ENCODE measurements at places on chromosomes 16 and 17.

GRCh38 chr16:47636501-47637099 lies 175.5 kb downstream of the PHKB start:
- no peak for DNase-seq

GRCh38 chr17:8679126-8679525 lies 48.6 kb upstream of the MYH10 start:
- no peak for DNase-seq

DNA sequence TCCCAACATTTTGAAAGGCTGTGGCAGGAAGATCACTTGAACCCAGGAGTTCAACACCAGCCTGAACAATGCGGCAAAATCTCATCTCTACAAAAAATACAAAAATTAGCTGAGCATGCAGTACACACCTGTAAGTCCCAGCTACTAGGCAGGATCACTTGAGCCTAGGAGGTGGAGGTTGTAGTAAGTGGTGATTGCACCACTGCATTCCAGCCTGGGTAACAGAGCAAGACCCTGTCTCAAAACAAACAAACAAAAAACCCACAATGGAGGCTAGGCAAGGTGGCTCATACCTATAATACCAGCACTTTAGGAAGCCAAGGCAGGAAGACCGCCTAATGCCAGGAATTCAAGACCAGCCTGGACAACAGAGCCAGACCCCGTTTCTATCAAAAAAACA lies 12.0 kb downstream of the APPBP2 start:
- no peak for DNase-seq

DNA sequence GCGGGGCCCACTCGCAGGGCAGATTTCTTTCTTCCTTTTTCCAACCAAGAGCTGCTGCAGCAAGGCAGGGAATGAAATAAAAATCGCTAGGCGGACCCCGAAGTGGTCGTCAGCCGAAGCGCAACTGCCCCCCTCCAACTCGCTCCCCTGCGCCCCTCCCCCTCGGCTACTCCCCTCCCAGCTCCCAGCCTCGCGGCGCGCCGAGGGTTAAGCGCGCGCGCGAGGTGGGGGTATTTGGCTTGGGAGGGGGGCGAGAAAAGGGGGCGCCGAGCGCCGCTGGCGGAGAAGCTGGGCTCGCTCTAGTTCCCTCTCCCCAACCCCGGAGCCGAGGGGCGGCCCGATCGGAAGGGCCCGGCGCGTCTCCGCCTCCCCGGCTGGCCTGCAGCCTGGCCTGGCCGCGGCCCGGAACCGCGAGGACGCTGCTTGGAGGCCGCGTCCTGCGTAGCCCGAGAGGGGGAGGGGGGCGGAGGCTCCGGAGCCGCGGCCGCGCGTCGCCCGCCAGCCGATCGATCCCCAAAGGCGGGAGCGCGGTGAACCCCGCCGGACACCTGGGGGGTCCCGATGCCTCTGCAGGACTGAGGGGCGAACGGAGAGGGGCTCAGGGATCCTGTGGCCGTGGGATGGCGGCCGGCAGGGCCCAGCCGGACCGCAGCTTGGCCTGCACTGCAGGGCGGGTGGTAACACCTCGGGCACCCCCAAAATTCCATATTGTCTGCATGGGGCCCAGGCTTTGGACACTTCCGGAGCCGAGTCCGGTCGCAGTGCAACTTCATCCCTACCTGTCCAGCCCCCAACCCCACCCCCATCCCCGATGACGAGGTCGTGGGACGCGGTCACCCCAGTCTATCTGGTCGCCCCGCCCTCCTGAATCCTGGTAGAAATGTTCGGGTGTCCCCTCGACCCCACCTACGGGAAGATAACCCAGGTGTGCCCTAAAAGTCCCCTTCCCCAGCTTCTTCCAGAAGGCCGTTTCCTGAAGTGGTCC lies 4.9 kb upstream of the CBX4 start:
- DNase-seq, result no peak

- DNase-seq, result no peak
These were observed 20.2 kb downstream of the SPNS2 start for GRCh38 chr17:4518901-4519300.

- no peak for DNase-seq
These were observed 16.2 kb upstream of the ALKBH5 start for GRCh38 chr17:18167421-18167820.

- no peak for DNase-seq
These were observed 11.0 kb downstream of the CSF3 start for GRCh38 chr17:40025991-40026815.

GRCh38 chr16:89924925-89925307 lies 1.8 kb downstream of the TUBB3 start:
- DNase-seq, result no peak

- DNase-seq, result no peak
These were observed 1.0 kb upstream of the CSNK2A2 start for GRCh38 chr16:58198803-58199411.

GRCh38 chr16:27353853-27354252 lies 40.1 kb downstream of the IL4R start:
- no peak for DNase-seq

GRCh38 chr17:37123386-37123785 lies 174.6 kb downstream of the AATF start:
- DNase-seq, result no peak

DNA sequence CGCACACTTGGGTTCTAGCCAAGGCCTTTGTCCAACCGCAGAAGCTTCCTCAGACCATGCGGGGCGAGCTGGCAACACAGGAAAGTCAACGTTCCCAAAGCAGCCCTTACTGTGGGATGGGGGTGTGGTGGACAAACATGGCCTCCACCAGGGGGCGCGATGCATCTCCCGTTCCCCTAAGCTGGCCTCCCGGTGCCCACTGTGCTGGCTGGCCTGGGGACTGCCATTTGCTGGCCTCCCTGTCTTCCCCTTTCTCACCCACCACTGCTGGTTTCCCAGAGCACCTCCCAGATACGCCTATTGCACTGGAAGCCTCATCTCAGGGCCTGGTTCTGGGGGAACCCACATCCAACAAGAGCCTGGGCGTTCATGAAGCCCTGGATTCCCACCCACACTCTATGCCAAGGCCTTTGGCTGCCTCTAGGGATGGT lies 145.3 kb downstream of the IRF8 start:
- peak; percentile 16 for DNase-seq

GRCh38 chr16:49287572-49287971 lies 5.9 kb upstream of the CBLN1 start:
- DNase-seq, result no peak

GRCh38 chr17:1196946-1197345 lies 17.2 kb upstream of the ABR start:
- no peak for DNase-seq

DNA sequence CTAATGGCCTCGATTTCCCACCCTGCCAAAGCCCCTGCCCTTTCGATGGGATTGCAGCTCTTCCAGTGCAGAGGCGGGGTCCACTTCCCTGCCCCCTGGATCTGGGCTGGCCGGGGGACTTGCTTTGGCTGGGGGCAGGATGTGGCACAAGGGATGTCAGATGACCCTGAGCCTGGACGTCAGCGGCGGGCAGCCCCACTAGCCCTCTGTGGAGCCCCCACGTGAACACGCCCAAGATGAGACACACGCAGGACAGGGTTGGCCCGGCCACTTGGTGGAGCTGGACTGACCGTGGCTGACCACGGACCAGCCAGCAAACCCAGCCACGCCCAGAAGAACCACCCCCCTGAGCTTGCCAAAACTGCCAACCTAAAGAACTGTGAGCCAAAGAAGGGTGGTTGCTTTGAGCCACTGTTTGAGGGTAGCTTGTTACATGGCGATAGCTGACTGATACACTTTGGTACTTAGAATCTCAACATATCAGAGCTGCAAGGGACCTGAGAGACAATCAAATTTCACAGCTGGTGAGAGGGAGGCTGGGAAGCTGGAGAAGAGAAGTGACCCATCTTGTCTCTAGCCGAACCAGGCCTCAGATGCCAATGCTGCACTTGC lies 46.6 kb upstream of the PABPN1L start:
- DNase-seq, result no peak

- no peak for DNase-seq
These were observed 76.3 kb downstream of the GAS7 start for GRCh38 chr17:10121971-10122707.

DNA sequence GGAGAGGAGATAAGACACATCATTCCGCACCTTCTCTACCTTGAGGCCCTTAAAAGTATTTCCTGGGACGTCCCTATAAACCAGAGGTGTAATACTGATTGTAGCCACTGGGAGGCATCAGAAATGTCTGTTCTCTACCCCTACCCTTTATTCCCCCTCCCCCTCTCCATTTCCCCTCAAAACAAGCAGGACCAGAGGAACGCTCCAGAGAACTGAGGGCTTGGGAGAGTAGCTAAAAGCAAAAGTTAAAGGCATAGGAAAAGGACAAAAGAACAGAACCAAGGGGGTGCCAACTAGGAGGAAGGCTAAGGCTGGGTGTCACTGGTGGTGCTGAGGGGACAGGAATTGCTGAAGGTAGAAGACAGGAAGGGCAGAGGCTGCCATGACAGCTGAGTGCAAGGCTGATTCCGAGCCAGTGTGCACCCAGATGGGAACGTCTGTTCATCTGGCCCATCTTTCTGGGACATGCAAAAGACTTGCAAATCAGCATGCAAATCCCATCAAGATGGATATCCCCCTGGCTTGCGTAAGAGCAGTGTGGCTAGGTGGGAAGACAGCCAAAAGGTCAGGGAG lies 6.7 kb downstream of the CAMTA2 start:
- peak; percentile 38 for DNase-seq

GRCh38 chr16:48123104-48123788 lies 32.5 kb downstream of the ABCC12 start:
- DNase-seq, result peak; percentile 27

GRCh38 chr17:83076938-83077337 lies 2.5 kb upstream of the METRNL start:
- DNase-seq, result no peak

DNA sequence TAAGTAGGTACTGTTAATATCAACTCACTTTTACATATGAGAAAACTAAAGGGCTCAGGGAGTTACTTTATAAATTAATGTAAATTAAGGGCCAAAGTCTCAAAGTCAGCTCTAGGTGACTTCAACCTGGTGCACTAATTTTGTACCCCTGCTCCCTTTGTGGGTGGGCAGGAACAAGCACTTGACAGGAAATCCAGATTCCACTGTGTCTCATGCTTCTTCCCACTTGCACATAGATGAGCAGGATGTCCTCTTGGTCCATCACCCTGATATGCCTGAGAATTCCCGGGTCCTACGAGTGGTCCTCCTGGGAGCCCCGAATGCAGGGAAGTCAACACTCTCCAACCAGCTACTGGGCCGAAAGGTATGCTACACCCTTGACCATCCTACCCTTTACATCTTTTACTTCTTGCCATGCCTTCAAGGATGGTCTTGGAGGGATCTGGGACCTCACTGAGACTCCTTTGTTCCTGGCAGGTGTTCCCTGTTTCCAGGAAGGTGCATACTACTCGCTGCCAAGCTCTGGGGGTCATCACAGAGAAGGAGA lies 1.3 kb downstream of the ERAL1 start:
- no peak for DNase-seq

DNA sequence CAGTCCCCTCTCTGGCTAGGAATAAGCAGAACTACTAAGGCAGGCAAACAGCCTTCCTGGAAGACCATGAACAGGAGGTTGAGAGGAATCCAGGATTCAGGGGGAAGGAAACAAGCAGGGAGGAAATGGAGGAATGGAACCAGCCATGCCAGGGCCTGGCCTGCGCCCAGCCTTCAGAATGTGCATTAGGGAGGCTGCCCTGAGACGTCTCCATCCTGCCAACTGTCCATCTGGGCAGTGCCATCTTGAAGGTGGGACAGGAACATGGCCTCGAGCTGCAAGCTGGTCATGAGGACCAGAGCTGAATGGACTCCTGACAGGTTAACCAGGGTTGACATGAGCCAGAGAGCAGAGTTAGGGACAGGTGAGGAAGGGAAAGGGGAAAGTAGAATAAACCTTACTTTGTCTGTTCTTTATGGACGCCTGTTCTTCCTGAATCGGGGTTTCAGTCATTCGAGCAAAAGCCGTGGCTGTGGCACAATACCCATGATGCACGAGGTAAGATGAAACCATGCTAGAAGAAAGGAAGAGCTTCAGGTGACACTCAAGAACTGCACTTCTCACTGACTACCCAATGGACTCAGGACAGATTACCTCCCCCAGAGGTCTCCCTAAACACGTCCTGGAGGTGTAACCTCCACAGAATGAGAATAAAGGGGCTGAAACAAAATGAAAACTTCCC lies 12.1 kb upstream of the GFOD2 start:
- no peak for DNase-seq

- no peak for DNase-seq
These were observed 20.1 kb downstream of the PMP22 start for GRCh38 chr17:15245054-15245453.

DNA sequence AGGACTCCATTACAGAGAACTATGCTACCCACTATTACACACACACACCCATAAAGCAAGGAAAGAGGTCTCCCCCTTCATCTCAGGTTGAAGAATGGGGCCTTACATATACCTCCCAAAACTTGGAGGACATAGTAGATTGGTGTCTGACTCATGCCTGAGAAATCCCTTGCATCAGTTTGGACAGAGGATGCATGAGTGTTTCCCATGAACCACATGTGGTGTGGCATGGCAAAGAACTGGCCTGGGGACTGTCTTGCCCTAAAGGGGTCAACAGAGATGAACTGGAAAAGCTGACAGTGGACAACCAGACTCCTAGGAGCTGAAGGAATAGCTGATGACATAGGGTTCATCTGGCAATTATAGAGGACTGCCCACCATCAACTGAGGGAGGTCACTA lies 54.0 kb downstream of the DYNLRB2 start:
- no peak for DNase-seq

DNA sequence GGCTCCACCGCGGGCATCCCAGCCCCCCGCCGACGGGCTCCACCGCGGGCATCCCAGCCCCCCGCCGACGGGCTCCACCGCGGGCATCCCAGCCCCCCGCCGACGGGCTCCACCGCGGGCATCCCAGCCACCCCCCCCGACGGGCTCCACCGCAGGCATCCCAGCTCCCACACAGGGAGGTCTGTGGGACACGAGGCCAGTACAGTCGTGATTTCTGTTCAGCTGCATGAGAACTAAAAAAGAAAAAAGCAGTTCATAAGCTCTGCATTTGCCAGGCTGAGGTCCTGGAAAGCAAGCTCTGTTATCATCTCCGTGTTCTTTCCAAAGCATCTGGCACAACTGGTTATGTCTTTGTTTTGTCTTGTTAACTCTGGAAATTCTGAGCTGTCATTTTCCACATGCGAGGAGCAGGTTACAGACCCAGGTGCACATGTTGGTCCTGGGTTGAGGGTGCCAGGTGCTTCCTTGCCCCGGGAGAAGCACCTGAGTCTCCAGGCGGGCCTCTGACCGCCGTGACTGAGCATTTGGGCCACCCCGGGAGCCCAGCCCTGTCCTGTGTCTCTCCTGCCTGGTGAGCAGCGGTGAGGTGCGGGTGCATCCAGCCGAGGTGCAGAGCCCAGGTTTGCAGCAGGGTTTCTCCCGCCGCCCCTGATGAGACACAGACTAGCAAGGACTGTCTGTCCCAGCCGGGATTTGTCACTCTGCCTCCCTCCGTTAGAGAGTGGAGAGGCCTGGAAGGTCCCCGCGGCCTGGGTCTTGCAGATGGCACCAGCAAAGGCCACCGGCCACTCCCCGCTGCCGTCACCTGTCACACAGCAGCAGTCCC lies 9.9 kb upstream of the WFIKKN1 start:
- no peak for DNase-seq

All from inflammatory macrophage (primary cell).